ENCODE measurements at places on chromosomes 3 and 15.

DNA sequence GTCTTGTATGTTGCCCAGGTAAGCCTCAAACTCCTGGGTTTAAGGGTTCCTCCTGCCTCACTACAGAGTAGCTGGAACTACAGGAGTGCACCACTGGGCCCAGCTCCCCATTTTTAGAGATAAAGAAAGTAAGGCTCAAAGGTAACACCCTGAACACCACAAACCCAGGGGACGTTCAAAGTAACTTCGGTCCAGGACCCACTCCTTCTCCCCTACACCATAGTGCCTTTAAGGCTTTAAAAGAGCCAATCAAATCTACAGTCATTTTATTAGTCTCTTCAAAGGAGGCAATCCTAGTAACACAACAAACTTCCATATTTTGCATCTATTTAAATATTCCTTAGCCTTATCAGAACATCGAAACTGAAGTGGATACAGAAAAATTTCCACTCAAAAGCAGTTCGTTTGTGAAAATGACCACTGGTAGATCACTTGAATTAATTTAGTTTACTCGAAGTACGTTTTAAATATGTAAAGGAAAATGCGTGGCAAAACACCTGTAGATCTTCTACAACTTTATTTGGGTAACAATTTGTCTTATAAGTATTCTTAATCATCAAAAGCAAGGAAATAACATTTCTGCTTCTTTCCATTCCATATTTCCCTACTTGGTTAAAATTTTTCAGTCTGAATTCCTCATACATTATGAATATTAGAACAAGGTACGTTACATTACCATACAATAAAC is 1.8 kb downstream of the STAG1 start:
- DNase-seq, result no peak

DNA sequence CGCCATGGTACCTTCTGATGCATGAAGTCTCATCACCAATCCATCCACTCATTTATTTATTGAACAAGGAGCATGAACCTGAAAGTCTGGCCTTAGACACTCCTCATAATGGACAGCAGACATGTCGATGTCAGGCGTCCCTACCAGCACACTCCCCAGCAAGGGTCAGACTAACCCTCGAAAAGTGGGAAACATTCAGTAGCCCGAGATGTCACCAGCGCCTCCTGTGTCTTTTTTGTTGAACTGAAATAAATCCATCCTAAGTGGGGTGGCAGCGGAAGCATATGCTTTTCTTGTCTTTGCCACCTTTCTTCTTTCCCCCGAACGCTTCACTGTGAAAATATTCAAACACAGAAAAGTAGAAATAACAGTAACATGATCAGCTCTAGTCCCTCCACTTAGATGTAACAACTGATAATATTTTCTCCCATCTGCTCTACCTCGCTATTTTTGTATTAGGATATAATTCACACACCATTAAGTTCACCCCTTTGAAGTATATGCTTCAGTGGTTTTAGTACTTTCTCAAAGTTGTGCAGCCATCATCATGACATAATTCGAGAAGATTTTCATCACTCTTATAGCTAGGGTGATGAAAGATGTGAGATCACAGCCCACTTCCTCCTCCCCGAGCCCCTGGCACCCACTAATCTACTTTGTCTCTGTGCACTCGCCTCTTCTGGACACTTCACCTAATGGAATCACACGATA is 121.6 kb downstream of the ADAMTS17 start:
- DNase-seq, result no peak

DNA sequence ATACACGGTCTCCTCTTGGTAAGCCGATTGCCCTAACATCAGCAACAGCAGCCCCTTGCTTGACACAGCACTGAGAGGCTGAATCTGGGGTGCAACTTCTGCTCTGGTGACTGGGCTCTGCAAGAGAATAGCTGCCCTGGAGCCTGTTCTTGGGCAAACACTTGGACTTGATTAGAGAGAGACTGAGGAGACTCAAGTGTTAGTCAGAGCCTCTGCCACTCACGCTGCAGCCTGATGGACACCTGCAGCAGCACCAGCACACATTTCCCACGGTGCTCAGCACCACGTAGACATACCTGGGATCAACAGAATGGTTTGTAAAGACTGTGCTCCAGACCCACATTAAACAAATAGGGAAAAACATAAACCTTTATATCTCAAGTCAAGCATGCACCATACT is 35.8 kb upstream of the UMPS start:
- DNase-seq, result no peak

DNA sequence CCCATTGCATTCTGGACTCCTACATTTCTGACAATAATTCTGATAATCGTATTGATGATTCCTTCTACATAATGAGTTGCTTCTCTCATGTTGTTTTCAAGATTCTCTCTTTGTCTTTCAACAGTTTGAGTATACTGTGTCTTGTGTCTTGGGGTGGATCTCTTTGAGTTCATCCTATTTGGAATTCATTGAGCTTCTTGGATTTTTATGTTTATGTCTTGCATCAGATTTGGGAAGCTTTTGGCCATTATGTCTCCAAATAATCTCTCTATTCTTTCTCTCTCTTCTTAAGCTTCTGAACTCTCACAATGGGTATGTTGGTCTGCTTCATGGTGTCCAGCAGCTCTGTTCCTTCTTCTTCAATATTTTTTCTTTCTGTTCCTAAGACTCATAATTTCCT is 592.2 kb downstream of the FHIT start:
- no peak for DNase-seq

DNA sequence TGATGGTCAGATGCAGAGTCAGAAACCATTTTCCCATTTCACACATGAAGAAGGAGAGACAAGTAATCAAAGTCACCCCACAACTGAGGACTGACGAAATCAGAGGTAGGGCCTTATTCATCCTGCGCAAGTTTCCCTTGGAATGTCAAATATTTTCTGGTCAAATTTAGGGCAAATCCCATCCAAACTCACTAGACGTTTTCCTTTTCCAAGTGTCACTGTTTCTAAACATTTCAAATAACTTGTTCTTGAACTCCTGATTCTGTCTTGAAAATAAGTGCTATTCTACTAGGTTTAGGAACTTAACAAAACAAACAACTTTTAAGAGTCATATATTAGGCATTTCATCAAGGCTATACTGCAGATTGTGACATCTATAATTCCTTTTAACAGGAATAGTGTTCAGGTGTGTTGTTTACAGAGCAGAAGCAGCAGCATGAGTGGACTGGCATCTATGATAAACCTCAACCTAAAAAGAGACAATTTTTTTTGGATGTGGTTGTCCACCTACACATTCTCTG is 40.7 kb downstream of the SUMF1 start:
- no peak for DNase-seq

DNA sequence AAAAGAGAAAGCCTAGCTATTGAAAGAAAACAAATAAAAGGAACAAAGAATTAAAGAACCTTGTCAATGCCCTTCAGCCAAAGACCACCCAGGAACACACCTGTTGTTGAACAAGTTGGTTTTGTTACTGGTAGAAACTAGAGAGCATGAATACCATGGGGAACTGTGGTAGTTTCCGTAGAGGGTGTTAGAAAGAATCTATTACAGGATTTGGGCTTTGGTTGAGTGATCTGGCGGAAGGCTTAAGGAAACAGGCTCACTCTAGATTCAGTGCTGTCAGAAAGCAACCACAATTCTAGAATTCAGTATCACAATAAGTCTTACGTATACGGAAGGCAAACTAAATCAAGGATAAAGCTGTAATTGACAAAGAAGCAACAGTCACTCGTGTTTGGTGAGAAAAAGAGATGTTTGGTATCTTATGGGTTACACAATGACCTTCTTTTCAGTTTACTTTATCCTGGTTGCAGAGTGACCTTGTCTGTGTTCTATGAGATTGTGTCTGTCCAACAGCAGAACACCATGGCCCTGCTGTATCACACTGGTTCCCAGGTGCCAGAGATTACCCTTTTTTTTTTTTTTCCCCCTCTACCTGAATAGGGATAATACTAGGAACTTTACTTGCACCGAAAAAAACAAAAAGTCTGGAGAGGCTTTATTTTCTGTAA is 265.9 kb downstream of the SHQ1 start:
- DNase-seq, result no peak

GRCh38 chr15:101086394-101087171 is 165.3 kb downstream of the CHSY1 start:
- DNase-seq, result no peak

DNA sequence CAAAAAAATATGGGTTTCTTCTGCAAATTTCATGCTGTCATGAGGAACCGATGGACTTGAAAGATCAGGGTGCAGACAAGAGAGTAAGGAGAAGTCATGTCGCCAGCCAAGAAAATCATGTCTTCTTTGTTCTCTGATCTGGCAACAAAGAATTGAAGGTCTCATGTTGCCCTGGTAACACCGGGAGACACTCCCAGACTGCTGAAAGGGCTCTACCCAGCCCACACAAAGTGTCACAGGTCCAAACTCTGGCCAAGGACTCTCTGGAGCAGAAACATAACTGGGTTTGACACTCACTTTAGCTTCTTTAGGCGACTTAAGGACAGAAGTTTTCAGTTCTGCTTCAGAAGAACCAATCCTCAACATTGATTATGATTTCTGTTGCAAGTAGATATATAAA is 42.9 kb downstream of the SIDT1 start:
- no peak for DNase-seq

DNA sequence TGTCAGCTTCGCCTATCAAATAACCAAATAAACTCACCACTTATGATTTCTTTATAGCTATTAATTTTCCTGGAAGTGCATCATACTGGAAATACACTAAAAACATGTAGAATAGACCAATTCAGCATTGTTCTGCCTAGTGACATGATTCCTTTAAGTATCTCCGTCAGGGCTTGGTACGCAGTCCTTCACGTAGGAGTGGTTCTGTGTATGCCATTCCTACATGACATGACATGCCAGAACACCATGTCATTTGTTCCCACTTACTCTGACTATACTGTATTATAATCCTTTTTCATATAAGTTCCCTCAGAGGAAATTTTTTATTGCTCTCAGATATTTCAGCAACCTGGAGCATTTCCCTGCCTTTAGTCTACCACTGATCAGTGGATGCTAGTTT is 230.7 kb upstream of the EPHA3 start:
- DNase-seq, result no peak

GRCh38 chr15:59232476-59232875 is 25.8 kb downstream of the LDHAL6B start:
- no peak for DNase-seq

Measured in heart left ventricle (tissue), 16 donors.